ENCODE measurements at places on chromosomes 16 and 17.

DNA sequence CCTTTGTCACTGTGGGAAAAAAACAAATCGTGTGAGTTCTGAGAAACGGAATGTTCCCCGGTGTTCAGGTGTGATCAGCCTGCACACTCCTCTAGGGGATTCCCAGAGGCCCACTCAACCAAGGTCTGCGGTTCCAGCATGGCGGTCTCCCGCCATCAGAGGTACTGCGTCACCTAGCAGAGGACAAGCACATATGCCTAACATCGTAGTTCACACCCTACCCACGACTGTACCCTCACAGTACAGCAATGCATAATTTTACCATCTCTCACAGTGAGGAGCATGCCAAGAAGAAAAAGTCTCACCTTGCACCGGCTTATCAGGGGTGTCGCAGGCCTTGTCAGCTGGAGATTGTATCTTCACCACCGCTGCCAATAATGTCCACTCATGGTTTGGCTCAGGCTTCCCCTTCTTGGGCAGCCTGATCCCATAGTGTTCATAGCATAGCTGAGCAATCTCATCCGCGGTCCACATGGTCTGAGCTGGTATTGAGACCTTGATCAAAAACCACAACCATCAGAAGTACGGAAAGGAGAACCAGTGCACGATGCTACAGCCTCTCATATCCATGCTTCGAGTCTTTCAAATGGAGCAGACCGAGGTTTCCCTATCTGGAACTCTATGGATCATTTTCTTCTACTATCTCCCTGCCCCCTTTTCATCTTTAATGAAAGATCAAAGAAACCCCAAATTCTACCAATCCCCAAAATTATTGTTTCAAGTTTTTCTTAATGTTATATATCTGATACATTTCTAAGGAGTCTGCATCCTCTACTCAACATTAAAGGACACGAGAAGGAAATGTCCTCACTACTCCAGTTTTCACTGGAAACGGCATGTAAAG is 2.5 kb downstream of the ADAT1 start:
- DNase-seq, result no peak

DNA sequence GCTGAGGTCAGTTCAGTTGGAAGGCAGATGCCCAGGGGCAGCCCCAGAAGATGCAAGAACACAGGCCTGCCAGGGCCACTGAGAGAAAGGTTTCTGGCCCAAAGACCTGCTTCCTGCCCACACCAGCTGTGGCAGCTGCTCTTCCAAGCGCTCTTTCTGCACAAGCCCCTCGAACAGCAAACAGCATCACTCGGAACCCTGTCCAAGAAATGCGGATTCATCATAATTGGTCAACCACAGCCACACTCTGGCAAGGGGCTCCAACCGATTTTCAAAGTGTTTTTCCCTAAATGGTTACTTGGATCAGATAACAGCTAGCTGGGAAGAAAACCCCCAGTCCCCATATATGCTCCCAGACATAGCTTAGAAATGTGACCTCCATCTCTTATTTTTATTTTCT is 71.1 kb upstream of the DNAH17 start:
- peak; percentile 50 for DNase-seq

DNA sequence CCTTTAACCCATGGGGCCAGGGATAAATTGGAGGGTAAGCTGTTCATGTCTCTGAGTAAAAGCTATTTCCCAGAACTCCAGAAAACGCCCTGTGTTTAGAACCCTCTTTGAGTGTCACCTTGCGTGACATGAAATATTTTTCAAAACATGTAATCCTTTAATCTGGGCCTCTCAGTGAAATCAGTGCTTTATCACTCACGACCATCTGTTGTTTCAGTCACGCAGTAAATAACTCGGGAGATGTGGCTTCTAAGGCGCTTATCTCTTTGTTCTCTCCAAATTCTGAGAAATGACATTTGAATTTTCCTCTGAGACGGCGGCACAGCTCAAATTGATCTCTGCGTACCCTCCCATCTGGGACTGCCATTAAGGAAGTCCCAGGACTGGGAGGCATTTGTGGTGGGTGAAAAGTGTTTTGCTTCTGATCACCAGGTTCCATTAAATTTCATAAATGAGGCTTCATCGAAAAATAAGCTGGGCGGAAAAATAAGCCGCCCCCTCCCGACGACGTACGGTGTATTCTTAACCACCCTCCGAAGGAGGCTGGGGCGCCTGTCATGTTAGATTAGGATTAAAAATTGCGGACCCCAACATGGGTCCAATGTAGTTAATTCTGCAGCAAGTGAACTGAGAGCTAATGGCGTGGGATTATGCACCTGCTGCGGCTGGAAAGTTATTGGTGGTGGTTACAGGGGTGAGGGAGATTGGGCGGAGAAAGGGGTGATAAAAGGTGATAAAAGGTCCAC is 12.7 kb downstream of the WFDC1 start:
- no peak for DNase-seq

GRCh38 chr16:17369421-17370222 is 101.1 kb downstream of the XYLT1 start:
- DNase-seq, result no peak

DNA sequence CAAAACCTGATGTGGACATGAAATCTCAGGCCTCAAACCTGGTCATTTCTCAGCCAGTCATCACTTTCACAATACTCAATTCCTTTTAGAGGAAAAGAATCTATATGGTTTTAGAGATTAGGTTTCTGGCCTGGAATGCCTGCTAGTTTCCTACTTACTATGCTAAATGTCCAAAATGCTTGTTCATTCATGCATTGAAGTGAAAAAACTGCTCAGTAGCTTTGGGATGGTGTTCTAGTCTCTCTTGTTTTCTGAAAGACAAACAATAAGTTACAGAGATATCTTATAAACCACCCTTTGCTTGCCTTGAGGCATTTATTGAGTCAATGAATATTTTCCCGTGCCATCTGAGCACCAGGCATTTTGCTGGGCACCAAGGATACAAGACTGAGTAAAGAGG is 1146.5 kb upstream of the GOT2 start:
- DNase-seq, result no peak

GRCh38 chr17:28041068-28041843 is 1.2 kb upstream of the NLK start:
- peak; percentile 100 for DNase-seq

DNA sequence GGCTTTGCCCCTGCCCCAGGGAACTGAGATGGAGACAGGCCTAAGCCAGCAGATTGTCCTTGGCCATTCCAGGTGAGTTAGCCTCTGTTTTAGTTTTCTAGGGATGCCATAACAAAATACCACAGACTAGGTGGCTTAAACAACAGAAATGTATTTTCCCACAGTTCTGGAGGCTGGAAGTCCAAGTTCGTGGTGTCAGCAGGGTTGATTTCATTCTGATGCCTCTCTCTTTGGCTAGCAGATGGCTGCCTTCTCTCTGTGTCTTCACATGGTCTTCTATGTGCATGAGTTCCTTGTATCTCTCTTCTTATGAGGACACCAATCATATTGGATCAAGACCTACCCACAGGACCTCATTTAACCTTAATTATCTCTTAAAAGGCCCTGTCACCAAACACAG is 12.8 kb downstream of the FAM20A start:
- no peak for DNase-seq

- DNase-seq, result peak; percentile 66
These were observed 299.5 kb downstream of the IRF8 start for GRCh38 chr16:86198206-86199118.

DNA sequence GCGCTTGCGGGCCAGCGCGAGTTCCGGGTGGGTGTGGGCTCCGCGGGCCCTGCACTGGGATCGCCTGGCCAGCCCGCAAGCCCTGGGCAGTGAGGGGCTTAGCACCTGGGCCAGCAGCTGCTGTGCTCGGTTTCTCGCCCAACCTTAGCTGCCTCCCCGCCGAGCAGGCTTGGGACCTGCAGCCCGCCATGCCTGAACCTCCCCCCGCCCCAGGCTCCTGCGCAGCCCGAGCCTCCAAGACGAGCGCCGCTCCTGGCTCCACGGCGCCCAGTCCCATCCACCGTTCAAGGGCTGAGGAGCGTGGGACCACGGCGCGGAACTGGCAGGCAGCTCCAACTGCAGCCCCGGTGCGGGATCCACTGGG is 12.3 kb upstream of the ZFP90 start:
- DNase-seq, result no peak

DNA sequence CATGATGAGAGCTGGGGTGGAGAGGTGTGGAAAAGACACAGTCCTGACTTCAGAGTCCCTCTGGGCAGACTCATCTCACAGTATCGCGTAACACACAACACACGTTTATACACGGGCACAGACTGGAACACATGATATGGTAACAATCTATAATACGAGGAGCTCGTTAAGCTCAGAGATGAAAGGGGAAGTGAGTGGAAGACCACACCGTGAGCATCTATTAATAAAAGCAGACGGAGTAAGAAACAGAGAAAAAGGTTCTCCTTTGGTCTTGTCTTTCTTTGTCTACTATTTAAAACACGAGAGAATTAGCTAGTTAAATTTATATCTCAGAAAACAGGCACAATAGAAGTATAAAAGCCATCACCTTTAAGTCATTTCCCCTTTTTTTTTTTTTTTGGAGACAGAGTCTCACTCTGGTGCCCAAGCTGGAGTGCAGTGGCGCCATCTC is 13.5 kb downstream of the ANKRD11 start:
- no peak for DNase-seq

GRCh38 chr16:86020971-86021370 is 122.0 kb downstream of the IRF8 start:
- no peak for DNase-seq

- DNase-seq, result no peak
These were observed 6.0 kb downstream of the MYO1D start for GRCh38 chr17:32870969-32871368.
